ENCODE measurements at places on chromosomes 6 and 20.

DNA sequence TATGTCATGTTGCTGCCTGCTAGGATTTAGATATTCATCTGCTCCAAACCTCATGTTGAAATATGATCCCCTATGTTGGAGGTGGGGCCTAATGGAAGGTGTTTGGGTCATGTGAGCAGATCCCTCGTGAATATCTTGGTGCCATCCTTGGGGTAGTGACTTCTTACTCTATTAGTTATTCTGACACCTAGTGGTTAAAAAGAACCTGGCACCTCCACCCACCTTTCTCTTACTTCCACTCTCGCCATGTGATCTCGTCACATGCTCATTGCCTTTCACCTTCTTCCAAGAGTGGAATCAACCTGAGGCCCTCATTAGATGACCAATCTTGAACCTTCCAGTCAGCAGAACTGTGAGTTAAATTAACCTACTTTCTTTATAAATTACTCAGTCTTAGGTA is 549.4 kb upstream of the SYNCRIP start:
- DNase-seq = no peak

DNA sequence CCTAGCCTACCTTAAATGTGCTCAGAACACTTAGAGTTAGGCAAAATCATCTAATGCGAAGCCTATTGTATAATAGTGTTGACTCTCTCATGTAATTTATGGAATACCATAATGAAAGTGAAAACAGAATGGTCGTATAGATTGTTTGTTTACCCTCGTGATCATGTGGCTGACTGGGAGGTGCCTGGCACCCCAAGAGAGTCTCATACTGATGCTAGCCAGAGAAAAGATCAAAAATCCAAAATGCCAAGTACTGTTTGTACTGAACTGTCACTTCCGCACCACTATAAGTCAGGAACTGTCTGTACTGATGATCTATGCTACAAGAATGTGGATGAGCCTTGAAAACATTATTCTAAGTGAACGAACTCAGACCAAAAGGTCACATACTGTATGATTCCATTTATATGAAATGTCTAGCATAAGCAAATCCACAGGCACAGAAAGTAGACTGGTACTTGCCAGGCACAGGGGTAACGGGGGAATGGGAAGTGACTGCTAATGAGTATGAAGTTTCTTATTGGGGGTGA is 22.4 kb downstream of the ZMYND8 start:
- DNase-seq = no peak

- DNase-seq = no peak
These were observed 26.3 kb upstream of the TRAM2 start for GRCh38 chr6:52603000-52603795.

DNA sequence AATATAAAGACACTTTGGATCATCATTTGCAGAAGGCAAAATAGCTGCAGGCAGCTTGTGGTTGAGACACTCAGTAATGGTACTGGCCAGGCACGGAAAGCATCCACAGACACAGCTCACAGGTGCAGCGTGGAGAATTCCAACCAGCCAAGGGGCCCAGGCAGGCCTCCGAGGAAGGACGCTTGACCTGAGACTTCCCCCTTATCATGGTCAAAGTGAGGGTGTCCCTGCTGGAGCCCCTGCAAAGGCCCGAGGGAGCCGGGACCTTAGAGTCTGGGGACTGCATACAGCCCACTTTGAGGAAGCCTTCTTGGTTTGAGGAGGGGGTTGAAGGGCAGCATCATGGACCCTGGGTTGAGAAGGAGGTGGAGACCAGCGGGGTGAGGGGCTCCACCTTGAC is 15.1 kb upstream of the MYT1 start:
- DNase-seq = no peak

DNA sequence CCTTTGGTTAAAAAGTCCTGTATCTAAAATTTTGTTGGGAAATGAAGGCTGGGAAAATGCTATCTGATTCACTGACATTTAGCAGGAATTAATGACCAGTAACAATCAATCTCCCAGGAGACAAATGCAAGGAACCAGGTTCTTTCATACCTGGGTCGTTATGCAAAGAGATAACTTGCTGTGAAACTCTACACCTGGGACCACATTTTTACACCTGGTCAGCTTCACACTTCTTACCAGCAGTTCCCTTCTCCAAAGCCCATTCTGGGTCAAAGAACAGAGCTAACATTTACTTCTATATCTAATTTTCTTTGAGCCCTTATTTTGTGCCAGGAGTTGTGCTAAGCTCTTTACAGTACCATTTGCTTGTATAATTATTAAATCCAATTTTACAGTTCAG is 27.4 kb upstream of the STXBP5 start:
- no peak for DNase-seq

DNA sequence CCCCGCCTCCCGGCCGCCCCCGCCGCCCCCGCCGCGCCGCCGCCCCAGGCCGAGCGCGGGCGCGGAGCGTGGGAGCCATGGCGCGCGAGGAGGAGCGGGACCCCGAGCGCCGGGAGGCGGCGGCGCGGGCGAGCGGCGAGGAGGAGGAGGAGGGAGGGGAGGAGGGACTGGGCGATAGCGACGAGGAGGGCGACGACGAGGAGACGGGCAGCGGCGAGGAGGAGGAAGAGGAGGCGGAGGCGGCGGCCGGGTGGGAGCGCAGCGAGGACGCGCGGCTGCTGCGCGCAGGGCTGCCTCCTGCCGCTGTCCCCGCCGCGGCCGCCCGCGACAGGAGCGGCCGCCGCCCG is at the start of gene SLC24A3:
Gene SLC24A3 (plus strand): TSS at position 174 of the 347 bp plus-strand sequence.
- DNase-seq = no peak

GRCh38 chr20:25072226-25072811 is 9.6 kb downstream of the VSX1 start:
- DNase-seq = no peak

DNA sequence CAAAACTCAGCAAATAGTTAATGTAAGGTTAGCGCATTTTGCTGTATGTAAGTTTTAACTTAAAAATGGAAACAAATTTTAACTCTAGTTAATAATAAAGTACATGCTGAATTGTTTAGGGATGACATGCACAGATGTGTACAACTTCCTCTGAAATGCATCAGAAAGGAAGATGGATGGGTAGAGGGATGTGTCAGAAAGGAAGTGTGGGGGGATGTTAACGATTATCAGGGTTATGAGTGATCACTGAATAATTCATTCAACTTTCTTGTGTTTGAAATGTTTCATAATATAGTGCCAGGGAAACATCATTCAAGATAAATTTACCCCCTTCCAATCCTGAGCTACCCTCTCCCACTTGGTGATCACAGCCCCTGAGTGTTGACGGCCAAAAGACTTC is 87.6 kb downstream of the FOXA2 start:
- no peak for DNase-seq

GRCh38 chr20:47350181-47350550 is 6.3 kb downstream of the ZMYND8 start:
- DNase-seq = no peak

DNA sequence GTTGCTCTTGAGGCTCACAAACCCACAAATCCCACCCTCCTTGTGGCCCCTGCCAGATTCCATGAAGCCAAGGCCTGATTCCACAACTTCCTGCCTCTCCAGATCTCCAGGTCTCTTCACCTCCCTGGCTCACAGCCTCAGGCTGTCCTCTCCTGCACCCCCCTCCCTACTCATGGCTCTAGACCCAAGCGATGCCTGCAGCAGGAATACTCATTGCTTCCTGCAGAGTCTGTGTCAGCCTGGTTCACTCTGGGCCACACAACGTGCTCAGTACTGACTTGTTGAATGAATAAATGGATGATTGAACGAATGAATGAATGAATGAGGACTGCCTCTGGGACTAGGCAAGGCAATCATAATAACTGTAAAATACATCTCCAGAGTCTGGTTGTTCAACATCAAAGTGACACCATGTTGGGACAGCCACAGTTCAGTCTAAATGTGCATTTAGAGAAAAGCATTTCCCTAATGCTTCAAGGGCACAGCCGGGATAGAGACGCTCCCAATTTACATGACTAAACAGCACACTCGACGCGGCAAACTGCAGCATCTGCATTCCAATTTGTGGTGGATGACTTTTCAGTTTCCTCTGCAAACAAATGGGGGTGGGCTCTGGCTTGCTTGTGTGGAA is 139.9 kb downstream of the GRM4 start:
- no peak for DNase-seq

- DNase-seq = no peak
These were observed 410.0 kb upstream of the SULF2 start for GRCh38 chr20:48195121-48195870.

GRCh38 chr6:63529498-63529897 is 42.8 kb upstream of the LOC128125822 start:
- DNase-seq = no peak

DNA sequence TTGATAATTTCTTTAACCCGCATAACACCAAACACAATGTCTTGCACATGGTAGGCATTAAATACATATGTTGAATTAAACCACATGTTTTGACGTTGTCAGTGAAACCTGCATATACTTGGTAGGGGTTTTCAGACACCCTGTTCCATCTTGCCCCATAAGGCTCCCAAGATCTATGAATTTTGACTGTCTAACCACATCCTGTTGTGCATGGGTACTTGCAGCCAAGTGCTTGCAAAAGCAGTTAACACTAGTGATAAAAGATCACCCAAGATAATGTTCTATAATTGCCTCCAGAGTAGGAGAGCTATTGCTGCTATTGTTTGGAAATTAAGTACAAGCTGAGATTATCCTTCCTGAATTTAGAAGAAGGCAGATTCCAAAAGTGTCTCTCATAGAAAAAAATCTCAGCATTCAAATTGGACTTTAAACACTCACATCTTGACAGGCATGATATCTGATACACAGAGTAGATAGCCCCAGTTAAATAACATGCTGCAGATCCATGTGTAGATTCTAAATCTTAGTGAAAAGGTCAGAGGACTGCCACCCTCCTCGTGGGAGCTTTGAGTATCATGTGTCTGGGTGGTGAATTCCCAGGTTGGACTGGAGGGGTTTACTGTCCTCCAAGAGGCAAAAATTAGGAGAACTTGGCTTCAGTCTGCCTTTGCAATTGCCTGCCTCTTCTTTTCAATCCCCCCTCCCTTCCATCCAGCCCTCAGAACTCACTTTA is 25.8 kb upstream of the CCN6 start:
- DNase-seq = no peak

DNA sequence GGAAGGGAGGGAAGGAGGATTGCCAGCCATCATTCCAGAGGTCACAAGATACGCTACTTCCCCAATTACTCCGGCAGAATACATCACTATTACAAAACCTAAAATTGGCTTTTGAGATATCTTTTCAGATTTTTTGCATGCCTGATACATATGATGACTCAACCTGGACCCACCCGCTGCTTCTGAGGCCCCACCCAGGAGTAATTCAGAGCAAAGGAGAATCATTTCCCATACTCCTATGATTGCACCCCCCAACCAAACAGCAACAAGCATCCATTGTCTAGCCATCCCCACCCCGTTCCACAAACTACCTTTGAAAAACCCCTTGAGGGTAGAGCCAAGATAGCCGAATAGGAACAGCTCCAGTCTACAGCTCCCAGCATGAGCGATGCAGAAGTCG is 163.5 kb upstream of the GJE1 start:
- DNase-seq = no peak

DNA sequence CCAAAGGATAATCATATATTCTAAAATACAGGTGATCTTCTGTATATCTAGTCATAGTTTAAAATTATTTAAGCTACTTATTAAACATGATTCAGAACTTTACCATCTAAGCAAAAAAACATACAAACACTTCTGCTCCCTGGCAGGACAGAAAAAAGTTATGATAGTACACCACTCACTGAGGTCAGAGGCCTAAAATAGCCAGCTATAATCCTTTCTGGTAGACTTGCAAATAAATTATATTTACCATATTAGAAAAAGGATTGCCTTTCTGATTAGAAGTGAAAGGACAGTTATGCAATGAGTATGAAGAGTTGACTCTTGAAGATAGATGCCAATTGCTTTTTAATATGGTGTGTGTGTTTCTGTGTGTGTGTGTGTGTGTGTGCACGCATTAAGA is 207.4 kb downstream of the BMP2 start:
- DNase-seq = no peak

DNA sequence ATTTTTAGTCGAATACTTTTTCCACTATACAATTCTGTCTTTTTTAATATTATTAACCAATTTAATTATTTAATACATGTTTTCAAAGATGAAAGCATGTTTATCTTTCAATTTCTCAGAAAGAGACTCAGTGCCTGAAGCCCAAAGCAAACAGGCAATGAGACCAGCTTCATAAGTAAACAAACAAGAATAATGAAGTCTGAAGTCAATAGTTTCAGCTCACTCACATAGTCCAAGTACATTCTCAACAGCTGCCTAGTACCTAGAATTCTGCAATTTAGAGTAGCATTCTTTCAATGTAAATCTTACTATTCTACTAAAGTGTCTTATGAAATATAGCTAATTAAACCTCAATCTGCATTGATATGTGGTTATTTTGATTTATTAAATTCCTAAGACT is 626.5 kb upstream of the NRSN1 start:
- DNase-seq = no peak

- no peak for DNase-seq
These were observed 22.1 kb downstream of the PREX1 start for GRCh38 chr20:48805716-48806115.

DNA sequence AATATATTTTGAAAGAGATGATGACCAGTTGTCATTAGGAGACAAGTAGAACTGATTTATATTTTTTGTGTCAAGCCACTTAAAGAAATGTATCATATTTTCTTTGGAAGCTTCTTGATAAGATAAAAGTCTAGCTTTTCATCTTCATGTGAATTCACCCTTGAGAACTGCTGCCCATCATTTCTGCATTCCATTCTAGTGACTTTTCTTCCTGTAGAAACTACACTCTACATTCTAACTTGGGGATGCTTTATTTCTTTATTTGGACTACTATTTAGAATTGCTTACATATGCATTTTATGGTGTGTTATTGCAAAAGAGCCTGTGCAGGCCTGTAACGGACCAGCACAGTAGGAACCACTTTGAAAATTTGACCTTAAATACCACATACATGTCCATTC is 335.0 kb upstream of the KCNQ5 start:
- no peak for DNase-seq

DNA sequence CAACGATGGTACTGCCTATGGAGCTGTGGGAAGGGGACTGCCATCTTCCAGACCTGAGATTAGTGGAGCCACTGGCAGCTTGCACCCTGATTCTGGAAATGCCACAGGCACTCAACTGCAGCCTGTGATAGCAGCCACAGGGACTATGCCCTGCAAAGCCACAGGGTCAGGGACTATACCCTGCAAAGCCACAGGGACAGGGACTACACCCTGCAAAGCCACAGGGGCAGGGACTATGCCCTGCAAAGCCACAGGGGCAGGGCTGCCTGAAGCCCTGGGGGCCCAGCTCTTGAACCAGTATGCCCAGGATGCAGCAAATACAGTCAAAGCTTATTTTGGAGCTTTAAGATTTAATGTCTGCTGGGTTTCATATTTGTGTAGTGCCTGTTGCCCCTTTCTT is 346.6 kb downstream of the C6orf118 start:
- DNase-seq = no peak

GRCh38 chr6:109093732-109094415 is 772 bp downstream of the SESN1 start:
- DNase-seq = no peak

GRCh38 chr20:50380697-50381040 is 129.5 kb upstream of the PTPN1 start:
- no peak for DNase-seq

DNA sequence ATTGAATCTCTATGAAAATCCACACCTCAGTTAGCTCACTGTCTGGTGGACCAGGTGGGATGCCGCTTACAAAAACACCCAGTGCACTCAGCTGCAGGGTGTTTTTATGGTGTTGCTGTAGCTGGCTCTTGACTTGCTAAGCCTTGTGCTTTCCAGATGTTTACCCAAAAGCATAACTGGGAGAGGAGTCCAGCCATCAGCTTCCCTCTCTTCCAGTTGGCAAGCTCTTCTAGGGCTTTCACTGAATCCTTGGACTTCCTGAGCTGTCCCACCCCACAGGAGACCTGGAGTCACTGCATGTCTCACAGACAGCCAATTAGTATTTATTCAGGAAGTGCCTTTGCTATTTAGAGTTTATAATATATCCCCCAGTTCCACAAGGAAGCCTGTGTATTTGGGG is 210.9 kb downstream of the FNDC1 start:
- DNase-seq = no peak
